ENCODE measurements at places on chromosomes 6 and 20. TPM values are rescaled to one million over a fixed set of nuclear protein-coding genes. Genes with fewer than 3 reads are reported as not detected.
A peak's percentile ranks its signal among the peaks of the same experiment; 100 is the strongest.

DNA sequence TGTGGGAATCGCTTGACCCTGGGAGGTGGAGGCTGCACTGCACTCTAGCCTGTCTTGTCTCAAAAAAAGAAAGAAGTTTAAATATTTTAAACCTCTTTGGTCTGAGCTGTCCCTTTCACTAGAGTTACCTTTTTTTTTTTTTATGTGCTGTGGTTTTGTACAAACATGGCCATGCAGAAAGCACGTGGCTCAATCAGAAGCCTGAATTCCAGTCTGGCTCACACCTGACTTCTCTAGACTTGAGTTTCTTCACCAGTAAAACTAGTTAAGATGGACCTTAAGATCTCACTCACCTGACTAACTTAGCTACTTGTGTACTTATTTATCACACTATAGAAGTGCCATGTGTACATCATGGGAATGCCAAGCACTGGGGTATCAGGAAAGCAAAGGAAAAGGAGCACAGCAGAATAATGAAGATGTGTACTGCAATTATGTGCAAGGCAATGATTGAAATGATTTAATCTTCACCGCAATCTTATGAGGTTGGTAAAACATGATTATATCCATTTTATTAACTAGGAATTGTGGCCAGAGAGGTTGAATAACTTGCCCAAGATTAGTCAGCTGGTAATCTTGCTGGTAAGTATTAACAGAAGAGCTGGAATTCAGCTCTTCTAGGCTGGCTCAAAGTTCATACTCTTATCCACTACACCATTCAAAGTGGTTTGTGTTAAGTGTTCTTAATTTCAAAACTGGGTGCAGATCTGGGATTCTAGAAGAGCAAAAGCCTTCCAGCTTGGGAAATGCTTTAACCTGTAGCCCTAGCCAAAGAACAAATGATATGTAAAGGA, 10.7 kb downstream of the HMGN3 start:
- no peaks in the 10 kb centered on the region for H3K4me1 ChIP-seq
- peaks cover 12% of the 10 kb centered on the region for H3K36me3 ChIP-seq
- H3K4me3 ChIP-seq = no peak overlapping the region
- no peaks in the 10 kb centered on the region for H3K27me3 ChIP-seq
- no peak overlapping the region for H3K27ac ChIP-seq

- peak; percentile 64 for DNase-seq
- no peaks in the 10 kb centered on the region for H3K27me3 ChIP-seq
- peak overlapping the region; percentile 95 for H3K4me3 ChIP-seq
- H3K27ac ChIP-seq = peak overlapping the region; percentile 99
- peaks cover 54% of the 10 kb centered on the region for H3K4me1 ChIP-seq
These were observed 982 bp downstream of the HECA start for GRCh38 chr6:139135578-139136545.

DNA sequence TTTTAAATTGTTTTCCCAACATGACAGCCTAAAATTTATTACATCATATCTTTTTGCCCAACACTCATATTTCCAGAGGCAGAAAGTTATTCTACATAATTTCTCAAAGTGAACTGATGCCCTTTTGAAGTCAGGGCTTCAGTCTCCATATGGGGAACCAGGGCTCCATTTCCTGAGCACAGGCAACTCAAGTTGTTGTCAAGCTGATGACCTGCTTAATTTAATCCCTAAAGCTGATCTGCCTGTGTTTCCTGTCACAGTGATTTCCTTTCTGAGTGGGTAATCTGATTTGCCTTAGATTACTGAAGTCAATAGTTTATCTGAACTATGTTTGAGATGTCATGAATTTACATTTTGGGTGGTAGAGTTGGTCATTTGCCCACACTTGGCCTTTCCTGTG, 932.1 kb upstream of the MANEA start:
- DNase-seq = no peak
- no peaks in the 10 kb centered on the region for H3K36me3 ChIP-seq
- no peaks in the 10 kb centered on the region for H3K27me3 ChIP-seq
- no peak overlapping the region for H3K4me3 ChIP-seq

DNA sequence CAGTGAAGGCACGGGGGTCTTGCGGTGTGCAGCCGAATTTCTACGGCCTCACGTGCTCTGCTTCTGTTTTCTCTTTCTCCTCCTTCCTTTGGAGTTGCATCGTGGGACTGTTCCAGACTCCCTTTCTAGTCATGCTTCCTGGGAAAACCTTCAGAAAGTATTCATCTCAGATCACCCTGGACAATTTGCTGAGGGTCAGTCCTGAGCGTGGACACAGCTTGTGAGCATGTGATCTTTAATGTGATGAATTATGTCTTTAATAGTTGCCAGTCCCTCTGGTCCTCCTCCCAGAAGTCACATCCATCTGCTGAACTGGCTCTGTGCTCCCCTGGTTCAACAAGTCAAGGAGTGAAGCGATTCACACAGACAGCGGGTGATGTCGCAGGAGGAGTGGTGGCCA, 145.0 kb upstream of the PDE10A start:
- DNase-seq = no peak
- no peaks in the 10 kb centered on the region for H3K36me3 ChIP-seq
- peaks cover 2% of the 10 kb centered on the region for H3K4me1 ChIP-seq
- peaks cover 24% of the 10 kb centered on the region for H3K27me3 ChIP-seq
- H3K4me3 ChIP-seq = no peak overlapping the region
- H3K27ac ChIP-seq = no peak overlapping the region

GRCh38 chr6:25016014-25016720, 80.4 kb upstream of the RIPOR2 start:
- no peak for DNase-seq
- H3K4me3 ChIP-seq = no peak overlapping the region
- H3K27me3 ChIP-seq = no peaks in the 10 kb centered on the region
- peak overlapping the region; percentile 4 for H3K27ac ChIP-seq
- H3K36me3 ChIP-seq = no peaks in the 10 kb centered on the region

DNA sequence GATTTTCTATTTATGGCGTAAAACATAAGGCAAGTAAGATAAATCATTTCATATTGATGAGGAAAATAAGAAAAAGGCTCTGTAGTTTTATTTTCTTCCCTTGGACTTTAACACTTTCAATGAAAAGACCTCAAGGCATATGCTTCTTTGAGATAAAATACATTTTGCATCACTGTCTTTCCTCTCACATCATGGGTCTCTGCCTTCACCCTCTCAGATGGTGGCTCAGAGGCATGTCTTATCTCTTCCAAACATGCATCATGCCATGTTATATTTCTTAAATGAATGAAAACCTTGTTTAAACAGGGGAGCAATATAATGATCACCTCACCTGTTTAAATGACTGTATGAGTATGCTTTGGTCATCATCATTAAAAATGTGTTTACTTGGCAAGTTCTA, 59.3 kb downstream of the PRL start:
- no peaks in the 10 kb centered on the region for H3K36me3 ChIP-seq
- no peak for DNase-seq
- H3K4me3 ChIP-seq = no peak overlapping the region

GRCh38 chr20:21241406-21241805, 61.7 kb upstream of the XRN2 start:
- DNase-seq = no peak
- H3K4me3 ChIP-seq = no peak overlapping the region
- H3K36me3 ChIP-seq = peaks cover 17% of the 10 kb centered on the region
- H3K4me1 ChIP-seq = no peaks in the 10 kb centered on the region
- H3K27ac ChIP-seq = no peak overlapping the region
- no peaks in the 10 kb centered on the region for H3K27me3 ChIP-seq

GRCh38 chr6:100877851-100878250, 3.3 kb downstream of the ASCC3 start:
- H3K4me3 ChIP-seq = no peak overlapping the region
- H3K4me1 ChIP-seq = peaks cover 66% of the 10 kb centered on the region
- no peak for DNase-seq
- H3K27ac ChIP-seq = no peak overlapping the region
- peaks cover 42% of the 10 kb centered on the region for H3K36me3 ChIP-seq
- no peaks in the 10 kb centered on the region for H3K27me3 ChIP-seq

DNA sequence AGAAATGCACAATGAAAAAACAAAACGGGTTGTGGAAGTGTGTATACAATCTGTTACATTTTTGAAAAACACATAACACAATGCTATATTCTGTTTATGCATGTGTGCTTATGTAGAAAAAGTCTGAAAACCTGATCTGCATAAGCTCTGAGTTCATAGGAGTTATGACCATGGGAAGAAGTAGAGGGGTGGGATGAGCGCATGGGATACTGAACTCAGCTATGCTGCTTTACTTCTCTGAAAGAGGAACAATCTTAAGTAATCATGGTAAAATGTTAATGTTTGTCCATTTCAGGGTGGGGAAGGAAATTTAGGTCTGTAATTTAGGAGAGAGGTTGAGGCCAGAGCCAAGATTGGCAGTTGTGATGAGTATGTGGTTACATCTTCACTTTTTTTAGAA, 126.8 kb downstream of the MTHFD1L start:
- H3K27ac ChIP-seq = no peak overlapping the region
- H3K4me1 ChIP-seq = peaks cover 3% of the 10 kb centered on the region
- H3K27me3 ChIP-seq = no peaks in the 10 kb centered on the region
- peaks cover 51% of the 10 kb centered on the region for H3K36me3 ChIP-seq
- H3K4me3 ChIP-seq = no peak overlapping the region
- no peak for DNase-seq

DNA sequence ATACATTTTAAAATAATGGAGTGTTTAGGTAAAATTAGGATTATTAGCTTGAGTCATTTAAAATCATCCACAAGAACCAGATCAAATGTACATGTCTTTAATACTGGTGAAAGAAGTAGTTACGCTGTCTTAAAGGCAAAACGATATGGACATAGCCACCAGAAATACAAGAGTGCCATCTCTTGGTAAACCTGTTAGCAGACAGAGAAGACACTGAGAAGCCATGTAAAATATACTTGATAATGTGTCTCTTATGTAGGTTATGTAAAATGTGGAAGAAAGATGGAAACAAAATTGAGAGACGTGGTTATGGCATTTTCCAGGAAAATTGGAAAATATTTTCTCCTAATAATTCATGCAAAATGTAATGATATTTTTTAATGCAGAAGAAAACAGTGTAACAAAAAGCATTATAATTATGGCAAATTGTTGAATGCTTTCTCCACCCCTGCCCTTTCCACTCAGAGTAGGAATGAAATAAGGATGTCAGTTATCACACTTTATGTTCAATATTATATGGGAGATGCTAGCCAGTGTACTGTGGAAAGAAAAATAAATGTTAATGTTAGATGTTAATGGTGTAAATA, 12.2 kb upstream of the SLC17A2 start:
- peaks cover 18% of the 10 kb centered on the region for H3K4me1 ChIP-seq
- no peak overlapping the region for H3K27ac ChIP-seq
- DNase-seq = peak; percentile 12
- peaks cover 2% of the 10 kb centered on the region for H3K36me3 ChIP-seq
- no peak overlapping the region for H3K4me3 ChIP-seq

The FERMT1 gene
- total RNA-seq = 0.12 TPM

All from activated naive CD4-positive, alpha-beta T cell treated with anti-CD3 and anti-CD28 coated beads for 36 hours (primary cell).